ENCODE measurements at places on chromosomes 4 and X.

GRCh38 chr4:140138428-140138827, 15.6 kb downstream of the MAML3 start:
- no peak for DNase-seq

DNA sequence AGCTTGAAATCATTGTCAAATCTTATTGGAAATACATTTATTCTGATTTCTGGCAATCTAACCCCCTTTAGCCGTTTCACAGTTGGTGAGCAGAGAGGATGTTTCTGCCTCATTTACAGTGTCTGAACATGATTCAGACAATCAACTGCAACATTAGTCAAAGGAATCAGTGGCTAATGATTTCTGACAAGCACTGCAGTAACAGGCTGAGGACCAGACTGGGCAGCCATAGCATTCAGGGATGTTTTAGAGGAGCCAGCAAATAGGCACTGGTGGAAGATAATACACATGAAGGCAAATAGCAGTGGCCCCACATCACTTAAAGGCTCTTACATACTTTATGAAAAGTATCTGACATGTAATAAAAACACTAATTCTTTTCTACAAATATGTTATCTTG, 102.8 kb downstream of the TTC29 start:
- DNase-seq: no peak

- no peak for DNase-seq
Observed at GRCh38 chr4:126890383-126890782, 742.4 kb upstream of the INTU start.

DNA sequence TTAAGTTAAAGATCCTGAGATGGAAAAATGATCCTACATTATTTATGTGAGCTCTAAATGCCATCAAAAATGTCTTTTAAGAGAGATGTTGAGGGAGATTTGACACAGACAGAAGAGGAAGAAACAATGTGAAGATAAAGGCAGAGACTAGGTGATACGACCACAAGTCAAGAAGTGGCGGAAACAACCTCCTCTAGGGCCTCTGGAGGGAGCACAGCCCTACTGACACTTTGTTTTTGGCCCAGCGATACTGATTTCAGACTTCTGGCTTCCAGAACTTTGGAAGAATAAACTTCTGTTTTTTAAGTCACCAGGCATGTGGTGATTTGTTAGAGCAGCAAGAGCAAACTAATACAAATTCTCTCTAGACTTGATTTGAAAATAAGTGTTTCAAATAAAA, 1216.1 kb downstream of the FSTL5 start:
- no peak for DNase-seq

GRCh38 chr4:14368391-14368790, 633.9 kb upstream of the CPEB2 start:
- no peak for DNase-seq

DNA sequence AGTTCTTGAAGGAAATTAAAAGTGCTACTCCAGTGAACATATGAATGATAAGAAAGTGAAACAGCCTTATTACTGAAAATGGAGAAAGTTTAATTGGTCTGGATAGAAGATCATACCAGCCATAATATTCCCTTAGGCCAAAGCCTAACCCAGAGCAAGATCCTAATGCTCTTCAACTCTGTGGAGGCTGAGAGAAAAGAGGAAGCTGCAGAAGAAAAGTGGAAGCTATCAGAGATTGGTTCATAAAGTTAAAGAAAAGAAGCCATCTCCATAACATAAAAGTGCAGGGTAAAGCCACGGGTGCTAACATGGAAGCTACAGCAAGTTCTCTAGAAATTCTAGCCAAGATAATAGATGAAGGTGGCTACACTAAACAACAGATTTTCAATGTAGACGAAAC, 85.5 kb upstream of the ATOH1 start:
- no peak for DNase-seq

DNA sequence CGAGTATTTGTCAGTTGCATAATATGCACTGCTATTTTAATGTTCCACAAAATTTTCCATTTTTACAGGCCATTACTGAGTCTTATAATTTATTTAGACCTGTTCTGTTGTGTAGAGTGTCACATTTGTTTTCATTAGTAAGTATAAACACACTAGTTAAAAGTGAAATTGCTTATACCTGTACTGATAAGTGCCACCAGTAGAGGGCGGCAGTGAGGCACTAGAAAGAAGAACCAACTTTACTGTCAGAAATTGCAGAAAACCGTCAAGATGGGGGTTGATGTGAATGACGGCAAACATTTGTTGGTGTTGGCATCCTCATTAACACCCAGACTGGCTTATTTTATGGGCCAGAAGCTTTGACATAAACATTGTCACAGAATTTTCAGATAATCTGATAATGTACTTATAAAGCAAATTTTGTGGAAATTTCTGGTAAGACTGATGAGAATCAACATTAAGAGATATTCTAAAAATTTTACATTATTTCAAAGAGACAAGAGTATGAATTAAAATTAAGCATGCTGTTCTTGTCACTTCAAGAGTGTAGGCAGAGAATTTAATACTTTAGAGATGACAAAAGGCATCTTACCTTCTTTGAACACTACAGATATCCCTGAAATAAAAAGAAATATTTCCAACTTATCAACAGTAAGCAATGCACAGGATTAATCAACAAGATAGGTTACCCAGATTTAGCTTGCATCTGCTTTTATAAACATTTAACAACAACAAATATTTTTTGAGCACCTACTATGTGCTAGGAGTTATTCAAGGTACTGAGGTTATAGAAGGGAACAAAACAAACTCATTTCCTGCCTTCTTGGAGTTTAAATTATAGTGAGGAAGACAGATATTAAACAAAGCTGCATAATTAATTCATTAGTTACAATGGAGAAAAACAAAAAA, 24.9 kb downstream of the ALPK1 start:
- DNase-seq: peak; percentile 85

DNA sequence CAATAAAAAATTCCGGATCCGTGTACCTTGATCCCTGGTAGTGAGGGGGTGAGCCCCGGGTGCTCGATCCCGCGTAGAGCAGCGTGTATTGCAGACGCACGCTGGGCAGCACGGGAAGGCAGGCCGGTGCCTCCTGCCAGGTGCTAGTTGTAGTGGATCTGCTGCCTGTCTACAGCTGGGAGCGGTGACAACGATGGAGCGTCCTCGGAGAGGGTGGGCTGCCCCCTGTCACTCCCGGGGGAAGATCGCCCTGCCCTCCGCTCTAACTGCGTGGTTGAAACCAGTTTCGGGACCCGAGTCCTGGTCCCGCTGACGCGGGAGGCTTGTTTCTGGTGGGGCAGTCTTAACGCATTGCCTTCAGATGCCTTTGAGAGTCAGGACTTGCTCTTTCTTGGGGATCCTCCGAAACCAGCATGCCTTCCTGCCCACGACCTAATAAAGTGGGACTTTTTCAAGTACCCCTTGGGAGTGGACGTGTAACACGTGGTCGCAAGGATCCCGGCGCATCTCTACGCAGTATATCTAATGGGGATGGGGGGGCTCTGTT, 2.7 kb upstream of the NKX6-1 start:
- no peak for DNase-seq

DNA sequence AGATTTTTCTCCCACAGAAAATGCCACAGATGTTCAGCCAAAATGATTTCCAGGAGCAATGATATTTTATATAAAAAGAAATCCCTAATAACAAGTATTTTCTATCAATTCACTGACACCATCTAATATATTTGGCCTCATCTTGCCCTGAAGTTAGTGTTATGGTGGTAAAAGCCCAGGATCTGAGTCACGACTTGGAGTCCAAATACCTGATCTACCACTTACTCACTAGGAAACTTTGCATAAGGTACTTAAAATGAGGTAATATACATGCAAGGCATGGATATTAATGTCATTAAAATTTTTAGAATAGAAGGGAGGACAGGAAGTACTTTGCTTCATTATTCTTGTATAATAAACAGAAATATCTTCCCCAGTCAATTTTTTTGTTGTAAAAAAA, 16.3 kb downstream of the PPP3CA start:
- no peak for DNase-seq

DNA sequence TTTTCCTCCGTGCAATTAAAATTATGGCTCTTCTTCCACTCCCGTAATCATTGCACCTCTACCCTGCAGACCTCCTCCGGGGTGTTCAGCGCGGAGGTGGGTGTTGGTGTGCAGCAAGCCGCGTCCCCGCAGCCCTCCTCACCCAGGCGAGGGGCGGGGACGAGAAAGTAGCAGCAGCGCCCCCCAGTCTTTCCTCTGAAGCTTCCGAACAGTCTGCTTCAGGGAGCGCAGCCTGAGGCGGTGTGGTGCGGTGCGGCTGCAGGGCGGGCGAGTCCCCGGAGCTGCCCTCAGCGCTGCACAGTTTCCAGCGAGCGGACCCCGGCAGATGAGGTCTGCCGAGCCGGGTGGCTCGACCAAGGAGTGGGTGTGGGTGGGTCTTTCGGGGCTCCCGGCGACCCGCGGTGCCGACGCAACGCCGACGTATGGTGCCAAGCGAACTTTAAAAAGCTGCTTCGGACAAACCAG, at the start of gene FRAS1:
FRAS1 (plus strand) TSS at position 189 of the 465 bp plus-strand sequence. CDS start 687 bp downstream, outside the sequence.
- DNase-seq: peak; percentile 34

- no peak for DNase-seq
Observed at GRCh38 chrX:29231800-29232199, 644.6 kb downstream of the IL1RAPL1 start.

DNA sequence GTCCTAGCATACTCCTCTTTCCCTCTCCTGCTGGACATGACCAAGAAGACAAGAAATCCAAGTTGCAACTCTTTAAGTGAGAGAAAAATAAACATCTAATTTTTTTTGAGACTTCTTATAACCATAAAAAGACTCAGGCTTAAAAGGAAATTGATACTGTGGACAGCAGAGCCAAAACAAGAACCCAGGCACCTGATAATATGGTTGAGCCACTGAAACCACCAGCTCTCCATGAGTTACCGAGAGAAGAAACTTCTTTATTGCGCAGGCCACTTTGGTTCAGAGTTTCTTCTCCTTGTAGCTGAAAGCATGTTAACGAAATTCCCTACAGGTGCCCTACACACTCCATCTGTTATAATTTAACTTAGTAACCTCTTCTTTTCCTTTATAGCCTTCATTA, 11.3 kb upstream of the SPCS3 start:
- DNase-seq: no peak

DNA sequence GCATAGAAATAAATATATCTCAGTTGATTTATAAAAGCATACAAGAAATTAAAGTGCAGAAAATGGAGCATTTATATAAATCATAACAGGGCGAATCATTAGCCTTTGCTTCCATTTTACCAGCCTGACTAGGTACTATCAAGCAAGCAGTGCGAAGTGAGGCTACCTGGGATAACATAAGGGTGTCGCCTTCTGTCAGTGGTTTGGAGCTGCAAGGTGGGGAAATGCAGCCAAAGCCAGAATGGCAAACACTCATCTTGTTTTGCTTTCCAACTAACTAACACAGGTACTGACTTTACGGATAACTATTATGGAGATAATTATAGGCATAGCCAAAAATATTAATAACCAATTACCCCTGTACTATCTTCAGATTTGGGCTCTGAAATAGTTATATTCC, 1459.8 kb downstream of the RAPGEF2 start:
- no peak for DNase-seq

DNA sequence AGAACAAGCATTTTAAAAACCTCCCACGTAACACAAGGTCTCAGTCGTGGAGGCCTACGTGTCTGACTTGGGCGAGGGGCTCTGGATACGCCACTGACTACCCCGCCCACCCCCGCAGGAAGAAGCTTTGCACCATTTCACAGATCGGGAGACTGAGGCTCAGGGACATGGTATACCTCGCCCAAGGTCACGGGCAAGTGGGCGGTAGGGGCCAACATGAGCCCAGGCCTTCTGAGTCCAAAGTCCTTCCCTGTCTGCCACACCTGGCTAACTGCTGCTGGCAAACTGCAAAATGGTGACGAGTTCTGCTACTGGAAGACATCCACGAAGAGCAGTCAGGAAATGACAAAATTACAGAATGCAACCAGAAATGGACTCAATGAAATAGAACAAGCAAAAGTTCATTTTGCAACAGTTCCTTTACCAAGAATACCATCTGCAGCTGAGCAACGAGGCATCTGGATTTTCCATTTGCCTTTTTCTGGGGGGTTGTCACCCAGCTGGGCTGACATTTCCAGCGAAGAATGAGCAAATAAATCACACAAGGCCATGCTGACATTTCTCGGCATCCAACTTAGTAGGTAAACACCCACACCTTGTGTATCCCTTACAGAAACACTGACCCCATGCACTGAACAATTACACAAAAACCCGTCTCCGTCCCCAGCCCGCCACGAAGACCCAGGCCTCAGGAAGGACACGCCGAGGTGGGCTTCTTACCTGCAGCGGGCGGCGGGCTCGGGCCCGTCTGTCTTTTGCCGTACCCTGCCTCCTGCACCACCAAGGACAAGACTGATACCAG, 70.2 kb upstream of the AFAP1 start:
- DNase-seq: no peak

DNA sequence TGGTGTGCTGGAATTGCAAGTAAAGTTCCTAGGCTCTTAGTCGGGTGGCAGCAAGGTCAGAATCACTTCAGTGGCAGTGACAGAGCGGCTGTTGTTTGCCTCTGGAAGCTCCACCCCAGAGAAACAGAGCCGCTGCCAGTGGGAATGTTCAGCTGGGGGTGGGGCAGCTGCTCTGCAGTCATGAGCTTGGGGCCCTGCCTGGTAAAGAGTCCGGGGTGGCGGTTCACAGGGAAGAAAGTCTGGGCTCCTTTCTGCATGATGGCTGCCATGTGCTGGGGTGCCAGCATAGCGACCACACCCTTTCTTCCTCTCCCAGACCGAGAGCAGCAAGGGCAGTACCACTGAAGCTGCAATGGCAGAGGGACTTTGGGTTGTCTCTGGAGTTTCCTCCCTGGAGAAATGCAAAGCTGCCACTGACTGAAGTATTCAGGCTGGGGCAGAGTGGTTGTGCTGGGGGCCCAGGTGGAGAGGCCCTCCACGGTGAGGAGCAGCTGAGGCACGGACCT, 108.8 kb upstream of the CENPE start:
- no peak for DNase-seq

DNA sequence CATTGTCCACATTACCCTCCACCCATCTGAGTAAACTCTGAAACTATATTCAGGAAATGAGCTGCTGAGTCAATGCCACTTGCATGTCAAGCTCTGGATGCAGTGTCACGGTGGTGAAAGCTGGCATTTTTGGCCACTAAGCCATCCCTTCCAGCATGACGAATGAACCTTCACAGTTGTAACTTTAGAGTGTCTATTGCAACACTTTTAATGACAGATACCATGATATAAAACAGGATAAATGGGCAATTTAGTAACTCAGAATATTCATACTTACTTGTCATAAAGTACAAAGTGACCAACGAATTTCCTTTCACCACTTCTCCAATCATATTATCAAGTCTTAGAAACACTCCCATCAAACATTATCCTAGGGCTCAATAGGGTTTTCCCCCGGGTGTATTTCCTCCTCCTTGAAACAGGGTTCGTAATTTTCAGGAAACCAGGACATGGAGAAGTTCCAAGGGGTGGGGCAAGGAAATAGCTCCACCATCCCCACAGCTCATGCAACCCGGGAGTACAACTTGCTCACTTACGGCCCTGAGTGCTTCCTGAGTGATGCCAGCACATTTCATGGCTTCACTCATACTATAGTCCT, 73.1 kb downstream of the MTHFD2L start:
- no peak for DNase-seq
